ENCODE measurements at places on chromosomes 1 and 21.

- DNase-seq: no peak
These were observed 17.7 kb upstream of the SH2D2A start for GRCh38 chr1:156834322-156834721.

GRCh38 chr1:66624412-66625060 is 90.6 kb downstream of the SGIP1 start:
- no peak for DNase-seq

- no peak for DNase-seq
These were observed 506.1 kb downstream of the NPHP4 start for GRCh38 chr1:5485968-5486696.

- DNase-seq: peak; percentile 31
These were observed 124.5 kb downstream of the ZNF648 start for GRCh38 chr1:181936768-181937581.

DNA sequence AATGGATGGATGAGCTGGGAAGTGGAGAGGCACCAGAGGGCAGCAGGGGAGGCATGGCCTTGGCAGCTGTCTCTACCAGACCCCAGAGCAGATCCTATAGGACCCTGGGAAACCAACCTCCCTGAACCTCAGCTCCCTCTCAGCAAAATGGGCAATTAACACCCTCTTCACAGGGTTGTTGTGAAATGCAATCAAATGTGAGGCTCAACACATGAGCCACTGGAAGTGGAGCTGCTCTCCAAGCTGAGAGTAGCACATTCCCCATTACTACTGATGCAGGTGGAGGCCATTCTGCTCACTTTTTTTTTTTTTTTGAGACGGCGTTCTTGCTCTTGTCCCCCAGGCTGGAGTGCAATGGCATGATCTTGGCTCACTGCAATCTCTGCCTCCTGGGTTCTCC is 6.5 kb upstream of the SYNC start:
- DNase-seq: no peak

- no peak for DNase-seq
These were observed 52.8 kb downstream of the EDN2 start for GRCh38 chr1:41431490-41432350.

- no peak for DNase-seq
These were observed 642 bp upstream of the NT5C1A start for GRCh38 chr1:39672551-39672947.

- DNase-seq: no peak
These were observed 30.4 kb upstream of the FMO1 start for GRCh38 chr1:171217658-171218443.

DNA sequence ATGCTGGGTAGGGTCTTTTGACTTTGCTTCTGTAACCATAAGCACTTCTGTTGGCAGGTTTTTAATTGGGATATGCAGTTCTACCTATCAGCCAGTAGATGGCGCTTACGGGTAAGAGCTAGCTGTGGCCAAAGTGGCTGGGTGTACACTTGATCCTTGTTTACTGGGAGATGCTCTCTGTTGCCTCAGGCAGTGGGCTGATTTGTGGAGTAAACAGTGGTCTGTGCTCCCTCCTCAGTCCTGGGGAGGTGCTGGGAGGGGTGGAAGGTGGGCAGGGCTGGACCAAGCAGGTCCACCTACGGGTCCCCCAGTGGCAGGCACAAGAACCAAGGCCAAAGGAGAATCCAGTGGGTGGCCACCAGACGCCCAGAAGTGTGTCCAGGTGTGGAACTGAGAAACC is 43.4 kb downstream of the RALGPS2 start:
- DNase-seq: no peak

DNA sequence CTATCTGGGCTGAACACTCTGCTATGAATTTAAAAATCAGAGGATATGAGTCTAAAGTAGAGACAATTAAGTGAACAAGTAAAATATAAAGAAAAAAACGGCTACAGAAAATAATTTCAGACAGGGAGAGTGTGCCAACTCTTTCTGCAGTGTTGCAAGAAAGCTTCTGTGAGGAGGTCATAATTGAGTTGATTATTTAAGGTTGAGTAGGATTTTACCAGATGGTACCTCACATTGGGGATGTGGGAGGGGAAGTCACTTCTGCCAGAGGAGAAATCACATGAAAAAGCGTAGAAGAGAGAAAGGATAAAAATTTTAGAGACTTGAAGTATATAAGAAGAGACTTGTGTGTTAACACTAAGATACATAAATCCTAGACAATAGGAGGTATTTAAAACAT is 238.0 kb upstream of the NCAM2 start:
- no peak for DNase-seq

GRCh38 chr21:36630485-36631206 is 68.3 kb upstream of the SIM2 start:
- no peak for DNase-seq

DNA sequence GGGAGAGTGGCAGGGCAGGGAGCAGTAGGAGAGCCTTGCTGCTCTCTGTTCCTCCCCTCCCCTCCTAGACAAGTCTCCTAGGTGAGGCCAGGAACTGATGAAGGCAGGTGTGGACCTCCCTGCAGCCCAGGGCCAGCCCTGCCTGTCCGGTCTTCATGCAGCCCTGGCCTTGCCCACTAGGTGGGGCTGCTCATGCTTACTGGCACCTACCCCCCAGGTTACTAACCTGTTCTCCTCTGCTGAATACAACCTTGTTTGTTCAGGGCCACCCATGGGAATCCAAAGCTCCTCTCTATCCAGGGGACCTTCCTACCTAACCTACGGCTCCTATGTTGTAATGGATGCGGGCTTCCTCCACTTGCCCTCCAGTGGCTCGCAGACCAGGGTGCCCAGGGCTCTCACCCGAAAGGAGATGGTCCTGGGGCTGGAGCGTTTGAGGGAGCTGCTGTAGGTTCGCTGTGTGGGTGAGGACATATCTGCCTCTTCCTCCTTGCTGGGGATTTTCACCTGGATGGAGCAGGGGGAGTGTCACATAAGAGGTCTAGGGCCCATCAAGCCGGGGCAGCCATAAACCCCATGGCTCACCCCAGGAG is 7.9 kb upstream of the TNNT2 start:
- no peak for DNase-seq

DNA sequence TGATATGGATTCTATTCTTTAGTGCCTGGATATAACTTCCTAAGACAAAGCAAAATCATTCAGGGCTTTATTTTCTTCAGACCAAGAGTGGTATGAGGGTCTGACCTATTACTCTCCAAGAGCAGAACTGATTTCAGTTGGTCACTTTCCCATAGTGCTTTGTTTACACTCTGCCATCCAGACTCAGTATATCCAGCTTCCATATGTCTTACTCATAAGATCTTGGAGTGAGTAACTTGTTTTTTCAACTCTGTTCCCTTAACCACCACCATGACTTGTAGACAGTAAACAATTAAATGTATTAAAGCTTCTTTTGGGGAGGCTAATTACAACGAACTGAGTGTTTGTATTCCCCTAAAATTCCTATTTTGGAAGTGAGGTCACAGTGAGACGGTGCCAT is 83.4 kb downstream of the USP24 start:
- no peak for DNase-seq

GRCh38 chr1:210937846-210938245 is 196.1 kb downstream of the KCNH1 start:
- DNase-seq: no peak

GRCh38 chr1:175878775-175879174 is 135.4 kb upstream of the TNR start:
- no peak for DNase-seq

GRCh38 chr21:45847870-45848269 is 133.7 kb upstream of the COL6A1 start:
- DNase-seq: no peak

GRCh38 chr21:42811960-42812359 is 67.4 kb downstream of the WDR4 start:
- no peak for DNase-seq

DNA sequence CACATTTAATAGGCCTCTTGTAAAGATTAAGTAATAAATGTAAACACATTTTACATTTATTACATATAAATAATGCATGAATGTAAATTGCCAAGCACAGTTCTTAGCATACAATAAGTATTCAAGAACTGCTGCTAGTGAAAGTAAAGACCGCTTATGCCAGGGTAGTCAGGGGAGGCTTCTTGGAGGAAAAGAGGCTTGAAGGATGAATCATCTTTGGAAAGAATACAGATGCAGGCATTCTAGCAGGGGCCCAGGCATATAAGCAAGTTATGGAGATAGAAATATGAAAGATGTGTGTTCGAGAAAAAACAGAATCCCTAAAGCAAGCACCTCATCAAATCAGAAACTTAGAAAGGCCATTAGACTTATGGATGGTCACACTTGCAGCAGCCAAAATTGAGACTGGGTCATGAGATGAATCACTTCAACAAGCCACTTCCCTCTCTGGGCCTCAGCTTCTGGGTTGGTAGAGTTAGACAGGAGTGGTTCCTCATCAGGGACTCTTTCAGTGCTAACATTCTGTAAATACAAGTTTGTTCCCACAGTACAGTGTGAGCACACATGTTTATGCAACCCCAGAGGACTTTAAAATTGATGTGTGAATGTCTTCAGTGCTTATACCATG is 79.8 kb upstream of the ROR1 start:
- DNase-seq: no peak

DNA sequence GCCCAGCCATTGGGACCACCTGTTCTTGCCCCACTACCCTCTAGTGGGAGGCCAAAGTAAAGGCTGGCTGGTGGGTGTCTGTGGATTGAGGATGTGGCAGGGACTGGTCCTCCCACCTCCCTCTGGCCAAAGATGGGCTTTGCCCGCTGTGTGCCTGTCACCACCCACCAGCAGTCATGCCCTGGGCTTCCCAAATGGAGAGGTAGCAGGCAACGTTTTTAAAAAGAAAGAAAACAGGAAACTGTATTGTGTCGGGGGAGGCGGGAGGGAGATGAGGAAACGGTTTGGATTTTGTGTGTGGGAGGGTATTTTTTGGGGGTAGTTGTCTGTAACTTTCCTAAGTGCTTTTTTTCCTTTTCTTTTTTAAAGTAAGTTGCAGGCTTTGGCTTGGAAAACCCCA is 30.1 kb downstream of the SZRD1 start:
- DNase-seq: no peak

GRCh38 chr1:46070164-46070814 is 62.1 kb downstream of the PIK3R3 start:
- no peak for DNase-seq

DNA sequence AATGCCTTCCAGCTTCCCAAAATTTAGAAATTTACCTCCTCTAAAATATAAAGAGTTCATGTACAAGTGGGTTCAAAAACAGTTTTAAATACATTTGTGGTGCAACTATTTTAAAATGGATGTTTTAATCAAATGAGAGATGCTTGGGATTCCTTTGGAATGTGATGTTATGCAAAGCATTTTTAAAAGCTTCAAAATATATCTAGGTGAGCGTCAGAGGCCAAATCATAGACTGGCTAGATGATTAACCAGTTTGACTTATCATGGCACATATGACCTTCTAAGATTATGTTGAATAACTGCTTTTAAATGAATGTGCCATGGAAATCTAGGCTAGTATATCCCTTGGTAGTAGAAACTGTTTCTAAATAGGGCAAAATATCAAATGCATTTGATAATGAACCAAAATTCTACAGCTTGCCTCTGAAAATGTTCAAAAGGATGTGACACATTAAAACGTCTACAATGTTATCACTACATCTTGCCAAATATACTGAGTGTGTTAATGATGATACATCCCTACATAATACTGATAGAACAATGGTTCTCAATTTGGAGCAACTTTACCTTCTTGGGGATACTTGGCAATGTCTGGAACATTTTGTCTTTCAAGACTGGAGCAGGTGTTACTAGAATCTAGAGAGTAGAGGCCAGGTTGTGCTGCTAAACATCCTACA is 650.9 kb upstream of the ADGRL2 start:
- no peak for DNase-seq

GRCh38 chr1:53061859-53062707 is at the start of gene PODN:
PODN (plus strand) TSS chr1:53062213; CDS start chr1:53069856, 7,643 bp downstream.
- DNase-seq: no peak

- no peak for DNase-seq
These were observed 41.2 kb upstream of the MAGOH start for GRCh38 chr1:53279296-53280200.

DNA sequence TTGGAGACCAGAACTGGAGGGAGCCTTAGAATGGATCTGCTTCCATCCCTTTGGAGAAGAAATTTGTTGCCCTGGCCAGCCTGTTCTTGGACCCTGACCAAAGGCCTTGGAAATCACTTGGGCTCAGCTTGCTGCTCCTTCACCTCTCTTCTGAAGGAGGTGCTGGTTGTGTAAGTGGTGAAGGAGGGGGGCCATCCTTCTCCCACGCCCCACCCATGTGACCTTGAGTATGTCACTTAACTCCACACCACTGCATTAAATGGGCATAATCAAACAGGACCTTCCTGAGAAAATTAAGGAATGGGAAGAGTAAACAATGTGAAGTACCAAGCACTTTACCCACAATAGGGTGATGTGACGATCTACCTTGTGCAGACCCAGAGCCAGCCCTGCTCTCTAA is 68.3 kb upstream of the GJB5 start:
- DNase-seq: no peak

- no peak for DNase-seq
These were observed 23.3 kb downstream of the INAVA start for GRCh38 chr1:200918006-200918405.

- no peak for DNase-seq
These were observed 62.2 kb downstream of the LRRC40 start for GRCh38 chr1:70143048-70143659.

DNA sequence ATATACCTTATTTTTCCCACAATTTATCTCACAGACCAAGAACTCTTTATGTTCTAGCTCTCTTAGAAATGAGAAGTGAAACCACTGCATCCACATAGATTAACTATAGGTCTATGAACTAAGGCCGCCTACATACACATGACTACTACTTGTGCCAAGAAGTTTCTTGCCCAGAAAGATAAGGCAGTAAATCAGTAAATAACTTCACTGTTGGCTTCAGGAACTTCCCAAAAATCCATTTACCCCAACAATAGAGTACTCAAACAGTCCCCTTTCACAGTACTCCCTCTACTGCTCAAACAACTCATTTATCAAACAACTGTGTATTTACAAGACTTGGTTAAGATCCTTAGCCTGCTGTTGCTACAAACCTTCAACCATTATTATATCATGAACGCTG is 96.5 kb downstream of the NME7 start:
- no peak for DNase-seq

GRCh38 chr1:157597959-157598667 is at the start of gene FCRL4:
FCRL4 (minus strand) TSS chr1:157598085; CDS start chr1:157597944, 141 bp downstream.
- DNase-seq: no peak

- DNase-seq: no peak
These were observed 4.7 kb downstream of the IRF6 start for GRCh38 chr1:209800984-209801834.
